ENCODE measurements at places on chromosomes 16 and 17. TPM values are rescaled to one million over a fixed set of nuclear protein-coding genes. Genes with fewer than 3 reads are reported as not detected.

PYY gene
- not detected for total RNA-seq

NXPH3 gene
- not detected for total RNA-seq

SLC47A2 gene
- not detected for total RNA-seq

C17orf107 gene
- total RNA-seq: 30.5 TPM

GFAP gene
- total RNA-seq: not detected

- DNase-seq: no peak
Observed at GRCh38 chr16:17155485-17155884, 315.3 kb downstream of the XYLT1 start.

CD300LG gene
- total RNA-seq: not detected

JPT1 gene
- 25.5 TPM for total RNA-seq

GRCh38 chr16:58299757-58300349 is 5.0 kb upstream of the PRSS54 start:
- DNase-seq: no peak

DNA sequence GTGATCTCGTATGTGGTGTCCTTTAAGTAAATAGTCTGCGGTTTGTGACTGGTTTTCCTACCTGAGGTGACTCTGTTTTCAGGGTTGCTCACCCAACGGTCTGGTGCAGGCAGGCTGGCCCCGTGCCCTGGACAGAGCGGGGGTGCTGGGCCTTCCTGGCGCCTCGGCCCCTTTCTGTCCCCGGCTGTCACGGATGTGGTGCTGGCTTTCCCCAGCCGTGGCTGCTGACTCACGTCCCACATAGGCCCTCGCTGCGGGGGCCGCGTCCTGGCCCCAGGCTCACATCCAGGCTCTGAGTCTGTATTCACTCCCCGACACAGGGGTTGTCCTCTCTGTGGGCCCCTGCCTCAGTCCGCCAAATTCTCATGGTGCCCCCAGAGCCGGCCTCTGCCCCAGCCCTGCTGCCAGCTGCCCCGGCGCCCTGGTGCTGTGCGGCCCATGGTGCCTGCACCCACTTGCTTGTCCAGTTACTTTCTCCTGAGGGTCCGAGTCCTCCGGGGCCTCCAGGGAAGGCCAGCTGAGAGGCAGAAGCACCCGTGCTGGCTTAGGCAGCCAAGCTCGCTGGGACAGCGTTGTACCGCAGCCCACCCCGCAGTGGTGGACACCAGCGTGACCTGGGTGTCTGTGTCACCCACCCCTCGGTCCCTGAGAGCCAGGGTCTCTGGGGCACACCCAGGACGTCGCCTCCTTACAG is 5.9 kb downstream of the CHMP6 start:
- DNase-seq: no peak

DRC3 gene
- not detected for total RNA-seq

SLX1A gene
- 28.0 TPM for total RNA-seq

DNA sequence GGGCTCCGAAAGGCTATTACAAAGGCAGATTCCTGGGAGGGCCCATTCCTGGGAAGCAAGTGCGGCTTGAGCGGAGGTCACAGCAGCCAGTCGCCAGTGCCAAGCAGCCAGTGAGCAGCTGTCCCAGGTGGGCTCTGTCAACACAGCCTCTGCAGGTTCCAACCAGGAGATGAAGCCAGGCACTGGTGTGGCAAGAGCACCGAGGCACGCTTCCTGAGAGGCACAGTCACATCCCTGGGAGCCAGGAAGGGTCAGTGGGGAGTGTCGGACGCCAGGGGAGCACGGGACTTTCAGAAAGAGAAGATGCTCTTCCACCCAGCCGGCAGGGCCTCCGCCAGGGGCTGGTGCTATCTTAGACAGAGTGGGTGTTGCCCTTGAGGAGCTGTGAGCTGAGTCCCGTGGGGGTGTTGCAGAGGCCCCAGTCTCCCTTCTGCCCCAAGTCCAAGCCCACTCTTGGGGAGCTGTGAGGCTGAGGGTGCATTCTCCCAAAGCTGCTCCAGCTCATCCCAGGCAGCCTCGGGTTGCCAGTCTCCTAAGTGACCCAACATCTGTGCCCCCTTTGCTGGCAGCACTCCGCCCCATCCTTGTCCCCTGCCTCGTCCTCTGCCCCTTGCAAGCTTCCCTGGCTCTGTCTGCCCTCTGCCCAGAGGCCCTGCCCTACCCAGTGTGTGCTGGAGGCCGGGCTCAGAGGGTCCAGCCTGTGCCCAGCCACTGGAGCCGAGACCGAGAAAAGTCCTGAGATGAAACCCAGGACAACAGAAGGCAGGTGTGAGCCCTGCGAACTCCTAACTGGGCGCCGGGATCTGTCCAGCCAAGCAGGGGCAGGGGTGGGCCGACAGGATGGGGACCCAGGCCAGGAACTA is 6.6 kb downstream of the UBALD1 start:
- no peak for DNase-seq

GRCh38 chr16:67664258-67664657 is 2.3 kb downstream of the ENKD1 start:
- DNase-seq: no peak

DNA sequence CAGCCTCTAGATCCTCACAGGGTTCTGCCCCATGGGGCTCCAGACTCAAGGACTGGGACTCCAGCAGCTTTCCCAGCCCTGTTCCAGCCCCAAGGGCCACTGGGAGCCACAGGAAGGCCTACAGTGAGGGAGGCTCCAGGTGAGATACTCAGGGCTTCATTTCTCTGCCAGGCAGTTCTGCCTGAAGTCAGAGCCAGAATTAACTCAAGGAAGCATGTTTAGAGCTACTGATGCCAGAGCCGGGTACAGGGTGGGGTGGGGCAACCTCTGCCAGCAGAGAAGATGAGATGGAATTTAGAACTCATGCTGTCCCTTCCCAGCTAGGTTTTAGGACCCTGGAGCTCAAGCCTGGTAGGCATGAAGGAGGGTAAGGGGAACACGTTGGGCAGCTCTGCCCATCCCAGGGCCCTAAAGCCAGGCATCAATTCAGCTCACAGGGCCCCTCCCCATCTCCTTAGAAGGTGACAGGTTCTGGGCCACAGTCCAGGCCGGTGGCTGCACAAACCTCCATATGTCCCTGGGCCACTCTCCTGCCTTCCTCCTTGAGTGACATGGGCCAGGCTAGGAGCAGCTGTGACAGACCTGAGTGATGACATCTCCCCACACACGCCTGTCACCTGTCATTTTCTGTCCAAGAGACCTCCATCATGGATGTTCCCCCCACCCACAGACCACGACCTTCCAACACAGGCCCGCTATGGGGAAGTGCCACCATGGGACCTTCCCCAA is 24.5 kb upstream of the SPPL2C start:
- no peak for DNase-seq

DNA sequence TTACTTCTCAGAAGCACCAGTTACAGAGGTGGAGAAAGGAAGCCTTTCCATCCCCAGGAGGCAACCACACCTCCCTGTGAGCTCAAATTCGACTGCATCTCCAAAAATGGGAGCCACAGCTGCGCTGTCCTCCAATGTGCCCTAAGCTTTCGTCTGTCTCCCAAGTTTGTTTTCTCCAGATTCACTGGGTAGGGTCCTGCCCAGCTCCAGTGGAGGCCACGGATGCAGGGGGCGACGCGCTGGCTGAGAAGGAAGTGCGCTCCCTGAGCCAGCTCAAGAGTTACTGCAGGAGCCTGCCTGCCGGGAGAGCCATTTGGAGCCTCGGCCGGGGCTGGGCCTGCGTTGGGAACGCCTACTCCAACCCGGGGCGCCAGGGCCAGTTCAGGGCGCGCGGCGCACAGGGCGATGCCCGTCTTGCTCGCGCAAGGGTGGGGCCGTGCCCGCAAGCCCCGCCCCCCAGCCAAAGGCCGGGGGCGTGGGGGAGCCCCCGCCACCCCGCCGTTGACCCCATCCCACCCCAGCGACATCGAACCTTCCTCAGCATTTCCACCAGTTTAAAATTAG is 19.5 kb downstream of the SIAH1 start:
- peak; percentile 78 for DNase-seq

GRCh38 chr16:1906055-1906845 is 12.0 kb downstream of the HS3ST6 start:
- DNase-seq: no peak

DNA sequence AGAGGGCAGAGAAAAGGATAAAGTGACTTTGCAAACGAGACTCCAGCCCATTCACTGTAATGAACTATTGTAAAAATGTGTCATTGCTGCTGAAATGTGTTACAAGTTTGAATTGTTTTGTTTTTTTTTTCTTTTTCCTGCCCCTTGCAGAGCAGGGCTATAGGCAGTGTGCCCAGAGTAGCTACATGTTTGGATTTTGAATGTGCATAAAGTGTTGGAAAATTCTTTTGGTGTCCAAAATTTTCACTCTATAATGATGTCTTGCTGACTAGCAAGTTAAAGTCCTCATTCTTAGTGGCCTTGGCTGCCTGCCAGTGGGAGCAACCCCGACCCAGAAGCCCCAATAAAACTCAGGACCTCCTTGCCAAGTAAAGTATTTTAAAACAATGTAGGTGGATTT is 66.5 kb downstream of the IGF2BP1 start:
- DNase-seq: no peak

- no peak for DNase-seq
Observed at GRCh38 chr16:54142787-54143186, 143.8 kb downstream of the IRX3 start.

DNA sequence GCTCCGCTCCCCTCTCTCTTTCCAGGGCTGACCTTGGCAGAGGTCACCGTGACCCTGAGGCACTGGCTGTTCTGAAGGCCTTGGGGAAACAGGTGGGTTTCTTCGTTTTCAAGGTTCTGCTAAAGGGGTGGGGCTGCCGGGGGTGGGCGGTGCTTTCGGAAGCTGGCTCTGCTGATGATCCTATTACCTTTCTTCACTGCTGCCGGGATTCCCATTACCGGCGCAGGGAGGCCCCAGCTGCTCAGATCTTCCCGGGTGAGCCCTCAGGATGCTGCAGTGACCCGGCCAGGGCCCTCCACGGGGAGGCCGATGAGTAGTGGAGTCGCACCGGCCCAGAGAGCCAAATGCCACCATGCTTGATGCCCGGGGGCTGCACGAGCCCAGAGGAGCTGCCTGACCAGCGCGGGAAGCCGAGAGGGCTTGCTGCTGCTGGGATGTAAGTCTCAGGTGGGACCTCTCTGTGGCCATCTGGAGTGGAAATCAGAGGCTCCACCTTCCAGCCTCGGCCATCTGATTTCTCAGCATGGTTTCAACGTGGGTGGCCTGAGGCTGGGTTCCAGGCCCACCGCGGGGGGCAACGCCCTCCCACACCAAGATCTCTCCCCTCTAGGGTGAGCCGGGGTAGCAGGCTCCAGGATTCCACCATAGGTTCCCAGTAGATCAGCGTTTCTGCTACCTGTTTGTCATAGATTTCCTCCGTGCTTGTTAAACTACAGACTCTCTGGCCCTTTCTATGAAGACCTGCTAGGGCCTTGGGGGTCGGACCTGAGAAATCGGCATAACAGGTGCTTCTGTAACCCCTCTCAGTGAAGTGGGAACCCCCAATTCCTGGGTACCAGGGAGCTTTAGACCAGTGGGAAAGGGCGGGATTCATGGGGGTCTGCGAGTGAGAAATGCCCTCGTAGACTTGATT is 21.6 kb upstream of the ADCY7 start:
- DNase-seq: no peak

DNA sequence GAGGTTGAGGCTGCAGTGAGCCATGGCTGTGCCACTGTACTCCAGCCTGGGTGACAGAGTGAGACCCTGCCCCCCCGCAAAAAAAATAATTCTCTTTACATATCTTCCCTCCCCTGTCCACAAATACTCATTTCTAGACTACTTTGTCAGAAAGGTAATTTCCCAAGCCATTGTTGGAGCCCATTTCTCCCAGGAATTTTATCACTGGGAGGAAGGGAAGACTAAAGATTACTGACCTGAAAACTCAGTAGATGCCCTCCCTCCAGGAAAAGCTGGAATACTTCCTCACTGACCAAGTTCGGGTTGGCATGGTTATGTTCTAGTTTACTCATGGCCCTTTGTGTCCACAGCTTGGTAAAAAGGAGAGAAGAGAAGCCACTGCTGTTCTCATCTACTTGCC is 4.1 kb downstream of the CALCOCO2 start:
- DNase-seq: no peak

- DNase-seq: peak; percentile 67
Observed at GRCh38 chr16:4319454-4320421, 3.9 kb downstream of the GLIS2 start.

DNA sequence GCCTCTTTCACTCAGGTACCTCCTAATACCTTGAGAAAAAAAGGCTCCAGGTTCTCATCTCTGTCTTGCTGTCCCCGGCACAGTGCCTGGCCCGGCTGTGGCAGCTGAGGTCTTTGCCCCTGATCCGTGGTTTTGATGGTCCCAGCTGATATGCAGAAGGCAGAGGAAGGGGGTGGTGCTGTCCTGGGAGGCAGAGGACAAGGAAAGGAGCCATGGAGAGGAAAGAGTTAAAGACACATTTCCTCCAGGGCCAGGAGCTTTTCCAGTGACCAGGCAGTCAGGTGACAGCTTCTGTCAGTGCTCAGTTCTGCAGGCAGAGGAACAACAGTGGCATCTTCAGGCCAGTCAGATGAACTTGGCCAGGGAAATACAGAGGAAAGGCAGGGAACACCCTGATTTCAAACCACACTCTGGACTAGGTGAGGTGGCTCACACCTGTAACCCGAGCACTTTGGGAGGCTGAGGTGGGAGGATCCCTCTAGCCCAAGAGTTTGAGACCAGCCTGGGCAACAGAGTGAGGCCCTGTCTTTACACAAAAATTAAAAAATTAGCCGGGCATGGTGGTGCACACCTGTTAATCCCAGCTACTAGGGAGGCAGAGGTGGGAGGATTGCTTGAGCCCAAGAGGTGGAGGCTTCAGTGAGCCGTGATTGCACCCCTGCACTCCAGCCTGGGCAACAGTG is 3.3 kb upstream of the COG1 start:
- no peak for DNase-seq

DNA sequence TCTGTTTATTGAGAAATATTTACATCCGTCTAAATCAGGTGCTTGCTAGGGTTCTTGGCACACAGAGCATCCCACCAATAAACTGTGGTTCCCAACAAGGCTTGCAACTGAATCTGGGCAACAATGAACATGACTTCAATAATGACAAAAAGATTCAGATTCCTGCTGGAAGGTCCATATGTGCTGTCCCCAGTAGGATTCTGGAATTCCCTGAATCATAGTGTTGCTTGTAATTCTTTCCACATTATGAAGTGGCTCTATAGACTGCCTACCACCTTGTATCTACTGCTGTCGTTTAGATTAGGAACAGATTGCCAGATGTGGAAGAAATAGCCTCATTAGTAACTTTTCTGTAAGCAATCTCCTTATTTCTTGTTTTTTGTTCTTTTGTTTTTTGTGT is 265.9 kb downstream of the WWOX start:
- no peak for DNase-seq

- DNase-seq: no peak
Observed at GRCh38 chr17:30091771-30092170, 24.8 kb upstream of the NSRP1 start.
